ENCODE measurements at places on chromosomes 2 and 18.

DNA sequence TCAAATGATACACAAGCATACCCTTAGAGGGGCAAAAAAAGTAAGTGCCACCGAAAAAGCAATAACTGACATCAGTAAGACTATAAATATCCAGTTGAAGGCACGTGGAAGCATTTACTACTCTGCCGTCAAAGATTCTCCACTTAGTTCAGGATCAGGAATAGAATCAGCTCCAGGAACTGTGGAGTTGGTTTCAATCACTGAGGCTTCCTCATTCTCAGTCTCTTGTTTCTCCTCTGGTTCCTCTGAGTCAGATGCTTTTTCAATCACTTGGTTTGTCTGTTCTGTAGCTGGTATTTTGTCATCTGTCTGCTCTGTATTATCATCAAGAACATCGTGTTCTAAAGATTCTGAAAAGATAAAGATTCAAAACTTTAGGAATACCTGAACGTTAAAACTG lies 72.2 kb downstream of the LNPK start:
- no peak for DNase-seq

GRCh38 chr18:32086881-32087280 lies 4.8 kb upstream of the RNF138 start:
- no peak for DNase-seq

DNA sequence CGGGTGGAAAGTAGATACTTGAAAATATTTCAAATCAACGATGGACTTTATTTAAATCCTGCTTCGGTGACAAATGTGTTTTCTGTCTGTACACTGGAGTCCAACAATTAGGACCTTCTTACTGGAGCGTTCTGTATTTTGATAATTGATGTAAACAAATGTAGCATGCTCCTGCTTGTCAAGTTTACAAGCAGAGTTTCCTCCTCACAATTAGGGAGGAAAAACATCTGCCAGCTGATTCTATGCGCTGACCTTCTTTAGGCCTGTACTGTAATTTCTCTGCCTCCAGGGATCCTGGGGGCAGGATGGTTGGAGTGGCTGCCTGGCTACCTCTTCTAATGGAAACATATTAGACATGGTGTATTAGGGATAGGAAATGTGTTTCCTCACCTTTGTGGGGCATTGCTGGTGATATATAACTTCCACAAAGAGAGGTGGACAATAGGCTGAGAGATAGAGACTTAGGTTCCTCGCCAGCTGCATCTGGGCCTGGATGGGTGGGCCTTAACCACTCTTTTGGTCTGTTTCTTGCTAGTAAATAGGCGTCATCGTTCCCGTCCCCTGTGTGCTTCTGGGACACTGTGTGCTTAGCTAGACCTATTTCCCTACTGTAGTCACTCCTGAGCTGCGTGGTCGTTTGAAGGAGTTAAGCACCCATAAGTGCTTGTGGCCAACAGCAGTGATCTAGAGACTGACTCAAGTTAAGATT lies 19.3 kb downstream of the GATA6 start:
- no peak for DNase-seq

GRCh38 chr2:146228020-146228393 lies 1616.8 kb upstream of the ACVR2A start:
- DNase-seq: no peak

DNA sequence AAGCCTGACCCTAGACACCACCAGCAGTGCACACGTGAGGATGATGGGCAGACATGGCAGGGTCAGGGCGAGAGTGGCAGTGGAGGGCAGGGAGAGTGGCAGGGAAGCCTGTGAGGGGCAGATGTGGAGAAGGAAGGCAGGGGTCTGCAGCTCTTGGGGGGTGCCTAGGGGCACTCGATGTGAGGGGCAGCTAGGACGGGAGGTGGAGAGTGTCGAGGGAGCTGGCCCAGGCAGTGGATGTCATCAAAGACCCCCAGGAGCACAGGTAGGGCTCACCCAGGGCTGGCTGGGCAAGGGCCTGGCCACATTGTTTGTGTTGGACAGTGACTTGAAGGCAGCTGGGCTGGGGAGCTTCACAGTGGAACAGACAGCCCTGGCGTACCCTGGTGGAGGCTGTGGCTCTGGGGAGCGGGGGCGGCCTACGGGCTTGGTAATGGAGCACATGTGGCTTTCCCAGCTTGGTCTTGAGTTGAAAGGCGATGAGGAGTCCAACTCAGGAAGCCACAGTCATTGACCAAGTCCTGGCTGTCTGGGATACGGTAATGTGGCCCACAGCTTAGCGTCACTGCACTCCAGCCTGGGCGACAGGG lies 87.1 kb downstream of the RTP5 start:
- DNase-seq: no peak

DNA sequence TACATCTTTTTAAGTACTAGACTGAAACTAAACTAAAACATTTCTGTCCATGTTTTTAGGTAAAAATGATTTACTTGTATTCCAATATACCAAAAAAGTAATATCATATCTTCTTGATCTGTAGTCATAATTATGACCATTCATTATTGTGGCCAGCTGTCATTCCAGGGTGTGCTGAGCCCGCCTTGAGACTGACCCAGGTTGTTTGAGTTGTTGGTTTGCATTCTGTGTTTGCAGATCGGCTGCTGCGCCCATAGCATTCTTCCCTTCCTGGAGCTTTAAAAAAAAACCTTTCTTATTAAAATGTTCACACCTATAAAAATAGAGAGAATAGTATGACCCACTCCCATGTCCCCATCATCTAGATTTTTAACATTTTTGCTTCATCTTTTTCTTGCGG lies 101.9 kb downstream of the PRKCE start:
- DNase-seq: no peak

DNA sequence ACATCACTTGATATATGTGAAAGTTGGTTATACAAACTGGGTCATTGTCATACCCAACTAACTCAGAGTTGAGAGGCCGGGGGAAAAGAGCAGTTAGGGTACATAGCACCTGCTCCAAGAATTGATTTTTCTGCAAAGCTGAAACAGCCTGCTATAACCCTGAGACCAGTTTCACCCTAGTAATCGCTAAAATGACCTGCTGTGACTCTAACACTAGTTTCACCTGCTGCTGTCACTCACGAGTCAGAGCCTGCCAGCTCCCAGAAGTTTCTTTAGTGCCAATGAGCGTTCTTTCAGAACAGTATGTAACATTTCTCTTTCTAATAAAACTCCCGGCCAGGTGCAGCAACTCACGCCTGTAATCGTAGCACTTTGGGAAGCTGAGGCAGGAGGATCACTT lies 28.0 kb downstream of the SRSF7 start:
- DNase-seq: no peak

DNA sequence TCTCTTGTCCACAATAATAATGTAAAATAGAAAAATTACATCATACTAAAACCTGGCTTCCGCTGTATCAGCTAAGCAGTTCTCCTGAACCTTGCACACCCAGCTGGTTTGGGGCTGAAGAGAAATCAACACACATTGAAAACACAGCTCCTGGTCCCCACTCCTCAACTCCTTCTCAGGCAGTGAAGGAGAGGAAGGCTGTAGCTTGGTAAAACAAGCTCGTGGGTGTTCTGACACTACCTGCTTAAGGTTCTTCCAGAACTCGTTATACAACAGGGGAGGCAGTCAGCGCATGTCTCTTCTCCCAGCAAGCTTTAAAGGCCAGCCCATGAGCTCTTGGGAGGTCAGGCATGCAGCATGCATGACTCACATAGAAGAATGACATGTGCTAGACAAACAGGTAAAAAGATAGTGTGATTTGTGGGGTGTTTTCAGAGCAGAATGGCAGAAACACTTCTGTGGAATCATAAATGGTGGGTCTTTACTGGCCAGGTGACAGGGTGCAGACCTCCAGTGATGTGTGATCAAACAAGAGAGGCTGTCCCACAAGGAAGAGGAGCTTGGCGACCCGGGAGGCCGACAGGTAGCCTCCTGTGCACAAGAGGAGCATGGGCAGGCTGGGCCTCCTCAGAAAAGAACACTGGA lies 69.1 kb downstream of the UXS1 start:
- DNase-seq: no peak

DNA sequence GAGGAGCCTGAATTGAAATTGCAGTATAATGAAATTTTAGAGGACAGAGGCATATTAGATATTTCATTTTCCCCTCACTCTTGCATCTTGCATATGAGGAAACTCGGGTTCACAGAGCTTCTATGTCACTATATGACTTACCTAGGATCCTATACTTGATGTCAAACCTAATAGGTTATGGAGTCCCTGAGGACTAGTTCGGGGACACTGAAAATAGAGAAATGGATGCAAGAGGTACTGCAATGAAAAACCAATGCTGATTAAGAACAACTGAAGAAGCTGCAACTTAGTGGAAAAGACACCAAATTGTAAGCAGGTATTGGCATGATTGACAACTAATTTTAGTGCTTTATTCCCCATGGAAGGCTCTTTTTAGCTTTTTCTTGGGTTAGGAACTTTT lies 210.1 kb downstream of the IKZF2 start:
- DNase-seq: no peak

DNA sequence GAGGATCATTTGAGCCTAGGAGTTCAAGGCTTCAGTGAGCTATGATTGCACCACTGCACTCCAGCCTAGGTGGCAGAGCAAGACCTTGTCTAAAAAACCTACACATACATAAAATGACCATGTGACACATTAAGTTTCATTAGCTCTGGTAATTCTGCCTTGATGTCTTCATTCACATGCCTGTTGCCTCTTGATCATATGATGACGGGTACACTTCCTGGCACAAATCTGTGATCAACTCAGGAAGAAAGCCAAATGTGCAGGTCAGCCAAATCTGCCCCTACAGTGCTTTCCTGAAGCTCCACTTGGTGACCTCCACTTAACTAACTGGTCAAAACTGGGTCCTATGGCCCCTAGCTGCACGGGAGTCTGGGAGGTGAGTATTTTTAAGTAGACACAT lies 54.4 kb upstream of the B3GNT7 start:
- DNase-seq: no peak

DNA sequence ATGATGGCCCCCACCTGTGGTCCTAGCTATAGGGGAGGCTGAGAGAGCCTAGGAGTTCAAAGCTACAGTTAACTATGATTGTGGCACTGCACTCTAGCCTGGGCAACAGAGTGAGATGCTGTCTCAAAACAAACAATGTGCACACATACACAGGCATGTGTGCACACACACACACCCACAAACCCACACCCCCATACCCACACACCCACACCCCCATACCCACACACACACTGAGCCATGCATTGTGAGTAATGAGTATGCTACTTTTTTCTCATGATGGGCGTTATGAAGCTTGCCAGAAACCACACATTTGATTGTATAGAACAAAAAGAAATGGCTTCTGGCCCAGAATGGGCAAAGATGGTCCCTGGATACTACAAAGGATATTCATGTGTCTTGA lies 691.1 kb downstream of the SLC4A3 start:
- DNase-seq: no peak

DNA sequence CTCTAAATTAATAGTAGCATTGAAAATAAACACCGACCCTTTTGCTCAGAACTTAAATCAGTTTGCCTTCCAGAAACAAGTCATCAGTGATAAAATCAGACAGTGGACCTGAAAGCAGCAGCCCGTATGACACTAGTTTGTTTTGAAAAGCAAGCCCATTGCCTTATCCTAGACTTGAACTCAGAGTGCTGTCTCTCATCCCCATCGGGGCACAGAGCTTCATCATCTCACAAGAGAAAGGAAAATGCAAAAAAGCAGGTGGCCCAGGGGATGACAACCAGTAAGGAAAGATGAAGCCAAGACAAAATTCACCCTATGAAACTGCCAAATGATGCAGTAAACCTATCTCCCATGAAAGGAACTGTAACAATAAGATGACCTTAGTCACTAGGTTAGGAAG lies 71.2 kb downstream of the CERKL start:
- DNase-seq: no peak

- DNase-seq: no peak
Observed at GRCh38 chr18:48922801-48923730, 27.7 kb downstream of the SMAD7 start.

- DNase-seq: no peak
Observed at GRCh38 chr2:43685357-43685756, 9.1 kb upstream of the C1GALT1C1L start.

DNA sequence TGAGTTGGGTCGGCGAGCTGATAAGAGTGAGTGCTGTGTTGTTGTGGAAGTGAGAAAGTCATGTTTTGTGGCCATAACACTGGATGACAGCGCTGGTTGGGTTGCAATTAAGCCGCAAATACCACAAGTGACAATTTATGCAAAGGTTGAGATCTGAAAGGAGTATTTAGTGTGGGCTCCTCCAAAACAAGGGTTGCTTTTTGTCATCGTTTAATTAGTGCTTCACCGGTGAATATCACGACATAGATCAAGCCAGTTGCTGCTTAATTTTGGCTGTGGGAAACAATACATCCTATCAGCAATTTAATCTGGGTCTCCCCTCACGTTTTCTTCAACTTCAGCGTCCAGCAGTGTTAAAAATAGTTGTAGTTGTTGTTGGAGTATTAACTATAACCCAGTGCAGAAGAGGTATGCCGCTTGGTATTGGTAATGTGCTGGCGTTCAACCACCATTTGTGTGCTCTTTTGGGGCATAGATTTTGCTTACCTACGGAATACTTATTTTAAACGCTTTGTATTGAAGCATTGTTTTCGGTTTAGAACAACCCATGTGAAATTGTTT lies 662 bp downstream of the ACVR2A start:
- no peak for DNase-seq

- no peak for DNase-seq
Observed at GRCh38 chr18:7871560-7872456, 304.7 kb downstream of the PTPRM start.

DNA sequence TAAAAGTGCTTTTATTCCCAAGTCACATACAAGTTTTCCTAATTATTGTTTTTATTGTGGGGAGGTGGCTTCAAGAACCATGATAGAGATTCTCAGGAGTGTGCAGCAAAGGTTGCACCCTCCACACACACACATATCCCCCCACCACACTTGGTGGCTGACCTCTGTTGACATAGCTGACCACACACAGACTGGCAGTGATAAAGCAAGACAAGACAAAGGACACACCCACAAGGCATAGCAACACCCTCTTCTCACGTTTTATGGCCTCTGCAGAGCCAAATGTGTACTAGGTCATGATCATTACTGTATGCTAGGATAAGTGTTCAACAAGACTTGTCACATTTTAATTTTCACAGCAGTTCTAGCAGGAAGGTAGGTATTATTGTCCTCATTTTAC lies 143.0 kb upstream of the EPC2 start:
- no peak for DNase-seq

- DNase-seq: no peak
Observed at GRCh38 chr2:48108455-48108854, 202.2 kb upstream of the FBXO11 start.

- no peak for DNase-seq
Observed at GRCh38 chr2:142944264-142944663, 66.8 kb downstream of the KYNU start.

GRCh38 chr2:240353086-240353798 lies 82.2 kb upstream of the GPC1 start:
- no peak for DNase-seq

- DNase-seq: no peak
Observed at GRCh38 chr2:9244985-9245544, 38.5 kb downstream of the ASAP2 start.

GRCh38 chr2:71516253-71516888 lies 63.0 kb downstream of the DYSF start:
- DNase-seq: no peak

DNA sequence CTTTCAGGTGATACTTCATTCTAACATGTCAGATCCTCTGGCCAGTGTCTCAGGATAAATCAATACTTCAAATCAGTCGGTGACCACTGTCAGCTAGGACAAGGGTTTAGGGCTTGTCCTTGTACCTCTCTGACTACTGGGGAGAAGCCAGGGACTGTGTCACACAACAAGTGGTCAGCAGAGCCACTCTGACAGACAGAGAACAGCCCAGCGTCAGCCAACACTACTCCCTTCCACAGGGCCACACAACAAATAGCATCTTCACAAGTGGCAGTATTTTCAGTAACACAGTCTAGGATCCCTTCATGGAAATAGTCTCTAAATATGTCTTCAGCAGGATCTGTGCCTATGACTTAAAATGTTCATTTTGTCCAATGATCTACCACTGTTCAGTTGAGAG lies 14.2 kb downstream of the FLACC1 start:
- no peak for DNase-seq
